ENCODE measurements at places on chromosomes 1 and 21.

DNA sequence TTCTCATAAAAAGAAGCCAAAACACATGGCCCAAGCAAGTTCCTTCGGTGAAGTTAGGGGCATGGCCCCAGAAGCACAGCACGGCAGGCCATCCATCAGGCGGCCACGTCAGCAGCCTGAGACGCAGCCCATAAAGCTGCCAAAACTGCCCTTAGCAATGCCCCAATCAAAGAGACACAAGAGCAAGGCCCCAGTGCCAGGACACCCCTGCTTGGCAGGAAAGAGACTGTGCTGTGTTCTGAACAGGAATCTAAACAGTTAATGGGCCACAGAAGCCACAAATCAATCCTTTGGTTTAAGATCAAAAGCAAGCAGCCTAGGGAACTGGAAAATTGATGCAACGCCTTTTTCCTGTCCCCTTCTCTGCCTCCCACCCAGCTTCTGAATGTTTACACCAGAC is 497.0 kb upstream of the USP24 start:
- no peak for DNase-seq

- DNase-seq, result no peak
Observed at GRCh38 chr21:29637134-29637533, 302.7 kb downstream of the GRIK1 start.

- DNase-seq, result no peak
Observed at GRCh38 chr1:150753416-150753815, 12.2 kb downstream of the CTSS start.

DNA sequence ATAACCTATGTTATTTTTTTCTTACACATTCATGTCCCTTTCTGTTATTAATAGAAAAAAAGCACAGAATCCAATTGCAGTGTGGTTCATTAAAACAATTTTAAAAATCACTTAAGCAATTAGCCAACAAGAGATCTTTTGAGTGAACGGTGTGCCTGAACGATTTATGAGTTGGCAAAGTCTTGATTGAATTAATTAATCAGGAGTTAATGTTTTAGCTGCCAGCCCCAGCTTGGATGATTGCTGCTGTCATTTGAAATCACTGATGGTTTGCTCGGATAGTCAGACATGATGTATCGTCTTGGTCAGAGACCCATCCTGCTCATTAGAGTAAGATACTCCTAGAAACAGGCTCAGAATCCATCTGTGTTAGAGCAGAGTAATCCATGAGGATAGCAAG is 158.3 kb upstream of the GALNT2 start:
- no peak for DNase-seq

DNA sequence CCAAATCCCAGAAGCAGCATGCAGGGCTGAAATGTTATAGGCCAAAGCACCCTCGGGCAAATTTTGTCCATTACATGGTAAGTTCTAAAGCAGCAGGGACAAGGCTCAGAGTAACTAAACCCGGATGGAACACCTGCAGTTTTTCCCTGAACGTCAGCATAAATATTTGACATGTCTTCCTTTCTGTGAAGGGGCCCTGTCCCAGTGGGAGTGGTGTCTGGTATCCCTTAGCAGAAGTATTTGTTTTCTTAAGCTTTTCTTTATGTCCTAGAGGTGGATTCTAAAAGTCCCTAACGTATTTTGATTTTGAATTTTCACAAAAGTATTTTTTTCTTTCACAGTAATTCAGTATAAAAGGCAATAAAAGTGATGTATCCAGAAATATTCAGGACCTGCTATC is 223.9 kb downstream of the ST6GALNAC3 start:
- no peak for DNase-seq

- no peak for DNase-seq
Observed at GRCh38 chr1:81912383-81912782, 111.6 kb downstream of the ADGRL2 start.

DNA sequence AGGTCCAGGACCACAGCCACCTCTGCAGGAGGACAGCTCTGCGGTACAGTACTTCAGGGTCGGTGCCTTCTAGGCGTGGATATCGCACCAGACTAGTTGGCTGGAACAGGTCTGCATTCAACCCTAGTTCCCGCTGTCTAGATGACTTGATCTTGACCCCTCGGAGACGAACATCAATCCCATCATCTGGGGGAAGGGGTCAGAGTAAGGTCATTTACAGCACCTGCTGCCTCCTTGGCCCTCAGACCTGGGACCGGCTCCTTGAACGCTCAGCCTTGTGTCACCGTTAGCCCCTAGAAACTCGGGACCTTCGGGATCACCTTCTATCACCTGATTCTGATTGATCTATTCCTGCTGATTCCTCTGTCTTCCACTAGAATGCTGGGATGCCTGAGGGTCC is 2.6 kb downstream of the HECTD3 start:
- no peak for DNase-seq

Data from CD4-positive, alpha-beta T cell treated with Interleukin-12 subunit alpha and Interleukin-12 subunit beta, for 1 hour (primary cell).